ENCODE measurements at places on chromosomes 16 and 17.

GRCh38 chr17:37826497-37827430 is 81.9 kb upstream of the HNF1B start:
- DNase-seq, result no peak
- H3K27ac ChIP-seq, result no peak overlapping the region
- H3K4me3 ChIP-seq, result no peak overlapping the region
- no peaks in the 10 kb centered on the region for H3K36me3 ChIP-seq
- no peaks in the 10 kb centered on the region for H3K4me1 ChIP-seq
- no peaks in the 10 kb centered on the region for H3K27me3 ChIP-seq

DNA sequence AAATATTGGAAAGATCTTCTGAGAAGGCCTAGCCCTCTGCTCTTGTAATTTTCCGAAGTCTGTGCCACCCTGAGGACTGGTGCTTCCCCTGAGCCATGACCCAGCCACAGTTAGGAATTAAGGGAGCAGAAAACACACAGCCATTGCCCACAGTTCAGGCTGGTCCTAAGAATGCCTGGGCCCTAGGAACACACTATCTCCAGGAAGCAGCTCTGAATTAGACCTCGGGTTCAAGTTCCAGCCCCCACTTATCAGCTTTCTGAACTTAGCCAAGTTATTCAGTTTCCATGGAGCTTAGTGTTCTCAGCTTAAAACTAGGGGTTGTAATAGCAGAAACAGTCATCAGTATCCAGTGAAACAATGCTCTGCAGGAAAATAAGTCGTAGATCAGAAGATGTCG is 56.0 kb downstream of the CDH13 start:
- no peaks in the 10 kb centered on the region for H3K27me3 ChIP-seq
- no peak for DNase-seq
- no peaks in the 10 kb centered on the region for H3K36me3 ChIP-seq

DNA sequence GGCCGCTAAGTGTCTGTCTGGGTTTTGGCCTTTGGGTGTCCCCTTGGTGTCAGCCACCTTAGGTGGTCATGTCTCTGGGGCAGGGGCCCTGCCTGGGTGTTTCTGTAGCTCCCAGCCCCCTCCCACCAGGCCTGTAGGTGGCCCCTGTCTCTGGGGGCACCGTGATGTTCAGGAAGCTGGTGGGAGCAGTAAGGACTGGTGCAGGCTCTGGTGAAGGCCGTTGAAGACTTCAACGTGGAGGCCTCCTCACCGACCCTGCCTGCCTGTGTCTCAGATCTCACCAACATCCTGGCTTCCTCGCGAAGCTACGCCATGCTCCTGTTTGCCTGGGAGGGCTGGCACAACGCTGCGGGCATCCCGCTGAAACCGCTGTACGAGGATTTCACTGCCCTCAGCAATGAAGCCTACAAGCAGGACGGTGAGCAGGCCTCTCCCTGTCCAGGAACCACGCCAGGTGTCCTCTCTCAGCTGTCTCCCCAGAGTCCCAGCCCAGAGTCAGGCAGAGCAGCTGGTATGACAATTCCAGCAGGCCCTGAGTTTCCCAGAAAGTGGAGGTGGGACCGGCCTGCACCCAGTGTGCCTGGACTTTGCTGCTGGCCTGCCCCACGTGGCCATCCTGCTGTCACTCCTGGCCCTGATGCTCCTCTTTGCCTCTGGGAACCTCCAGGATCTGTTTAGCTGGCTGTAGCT is 2.8 kb downstream of the ACE start:
- H3K4me1 ChIP-seq, result peaks cover 25% of the 10 kb centered on the region
- DNase-seq, result no peak
- H3K27ac ChIP-seq, result no peak overlapping the region
- H3K27me3 ChIP-seq, result no peaks in the 10 kb centered on the region
- no peak overlapping the region for H3K4me3 ChIP-seq

DNA sequence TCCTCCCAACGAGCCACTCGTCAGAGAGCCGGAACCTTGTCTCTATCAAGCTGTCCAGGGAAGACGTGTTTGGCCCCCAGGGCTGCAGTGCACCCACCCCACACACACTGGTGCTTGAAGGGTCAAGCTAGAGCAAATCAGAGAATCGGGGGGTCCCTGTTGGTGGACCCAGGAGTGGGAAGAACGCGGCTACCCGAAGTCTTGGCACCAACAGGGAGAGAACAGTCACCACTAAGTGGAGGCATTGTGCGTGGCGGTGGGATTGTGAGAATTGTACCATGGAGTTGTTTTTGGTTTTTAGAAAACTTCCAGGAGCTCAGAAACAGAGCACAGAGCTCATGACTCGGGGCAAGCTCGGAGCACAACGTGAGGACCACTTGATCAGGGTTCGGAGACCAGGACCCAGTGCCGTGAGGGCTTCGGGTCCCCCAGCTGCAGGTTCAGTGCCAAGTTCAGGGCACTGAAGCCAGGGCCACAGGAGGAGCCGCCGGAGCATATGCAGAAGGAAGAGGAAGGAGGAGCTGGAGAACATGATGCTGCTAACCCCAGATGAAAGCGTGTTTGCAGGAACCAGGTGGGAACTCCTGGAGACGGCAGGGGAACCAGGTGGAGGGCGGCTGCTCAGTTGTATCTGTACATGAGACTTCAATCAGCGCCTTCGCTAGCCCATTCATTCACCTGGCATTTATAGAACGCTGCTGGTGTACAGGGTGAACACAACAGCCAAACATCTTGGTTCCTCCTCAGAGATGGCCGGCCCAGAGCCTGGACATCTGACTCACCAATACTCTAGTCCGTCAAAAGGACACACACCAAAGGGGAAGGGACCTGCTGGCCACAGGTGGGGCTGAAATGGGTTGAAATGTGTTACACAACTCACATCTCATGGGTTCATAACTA is 42.8 kb downstream of the METRNL start:
- no peak for DNase-seq
- H3K27ac ChIP-seq, result no peak overlapping the region
- H3K4me3 ChIP-seq, result no peak overlapping the region
- peaks cover 13% of the 10 kb centered on the region for H3K4me1 ChIP-seq

DNA sequence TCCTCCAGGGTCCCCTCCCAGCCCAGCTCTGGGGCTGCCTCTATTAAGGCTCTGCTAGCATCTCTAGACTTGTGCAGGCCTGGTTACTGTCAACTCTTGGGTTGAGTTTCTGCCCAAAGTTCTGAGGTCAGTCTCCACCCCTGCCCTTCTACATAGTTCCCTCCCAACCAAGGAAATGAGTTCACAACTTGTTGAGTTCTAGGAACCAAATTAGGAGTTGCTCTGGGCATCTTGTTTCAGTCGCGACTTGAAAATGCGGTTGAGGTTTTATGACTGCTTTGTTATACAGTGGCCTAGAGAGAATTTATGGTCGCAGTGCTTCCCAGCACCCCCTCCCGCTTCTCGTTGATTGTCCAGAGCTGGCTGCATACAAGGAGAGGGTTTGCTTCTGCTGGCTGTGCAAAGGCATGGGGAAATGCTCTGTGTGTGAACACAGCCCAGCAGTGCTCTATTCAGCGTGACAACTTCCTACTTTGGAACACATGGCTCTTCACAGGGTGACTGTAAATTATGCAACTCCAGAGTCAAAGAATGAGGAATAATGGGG is 20.2 kb downstream of the GNAO1 start:
- H3K4me1 ChIP-seq, result peaks cover 10% of the 10 kb centered on the region
- H3K27me3 ChIP-seq, result no peaks in the 10 kb centered on the region
- no peak overlapping the region for H3K27ac ChIP-seq
- no peaks in the 10 kb centered on the region for H3K36me3 ChIP-seq

Data from testis (tissue), 5 donors.